Daoy (cell line): ENCODE measurements at places on chromosomes 6 and 20. TPM values are rescaled to one million over a fixed set of nuclear protein-coding genes. Genes with fewer than 3 reads are reported as not detected.

GRCh38 chr20:33653218-33653899, 8.8 kb upstream of the C20orf144 start:
- DNase-seq: peak; percentile 63

DNA sequence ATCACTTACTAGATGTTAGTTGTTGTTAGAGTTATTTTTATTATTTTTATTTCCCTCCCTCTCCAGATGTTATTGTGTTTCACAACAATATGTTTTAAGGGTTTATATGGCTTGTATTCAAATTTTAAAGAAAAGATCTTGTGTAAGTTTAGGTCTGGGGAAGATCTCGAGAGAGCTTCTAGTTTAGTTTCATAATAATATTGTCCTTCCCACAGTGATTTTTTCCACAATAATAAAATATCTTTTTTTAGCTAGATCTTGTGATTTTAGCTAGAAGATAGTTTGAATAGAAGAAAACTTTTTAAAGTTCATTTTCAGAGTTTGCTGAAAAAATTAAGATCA, 55.0 kb downstream of the ADGRG6 start:
- DNase-seq: no peak

DNA sequence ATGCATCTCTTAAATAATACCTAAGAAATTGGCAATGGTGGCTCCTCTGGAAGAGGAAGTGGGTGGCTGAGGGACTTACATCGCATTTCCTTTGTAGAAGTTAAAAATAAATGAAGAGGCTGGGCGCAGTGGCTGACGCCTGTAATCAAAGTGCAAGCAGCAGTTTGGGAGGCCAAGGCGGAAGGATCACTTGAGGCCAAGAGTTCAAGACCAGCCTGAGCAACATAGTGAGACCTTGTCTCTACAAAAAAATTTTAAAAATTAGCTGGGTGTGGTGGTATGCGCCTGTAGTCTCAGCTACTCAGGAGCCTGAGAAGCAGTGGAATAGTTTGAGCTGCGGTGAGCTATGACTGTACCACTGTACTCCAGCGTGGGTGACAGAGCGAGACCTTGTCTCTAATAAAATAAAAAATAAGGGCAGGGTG, 12.2 kb upstream of the NCOA3 start:
- DNase-seq: no peak

- DNase-seq: no peak
These were observed 11.6 kb downstream of the YTHDF1 start for GRCh38 chr20:63204362-63204761.

DNA sequence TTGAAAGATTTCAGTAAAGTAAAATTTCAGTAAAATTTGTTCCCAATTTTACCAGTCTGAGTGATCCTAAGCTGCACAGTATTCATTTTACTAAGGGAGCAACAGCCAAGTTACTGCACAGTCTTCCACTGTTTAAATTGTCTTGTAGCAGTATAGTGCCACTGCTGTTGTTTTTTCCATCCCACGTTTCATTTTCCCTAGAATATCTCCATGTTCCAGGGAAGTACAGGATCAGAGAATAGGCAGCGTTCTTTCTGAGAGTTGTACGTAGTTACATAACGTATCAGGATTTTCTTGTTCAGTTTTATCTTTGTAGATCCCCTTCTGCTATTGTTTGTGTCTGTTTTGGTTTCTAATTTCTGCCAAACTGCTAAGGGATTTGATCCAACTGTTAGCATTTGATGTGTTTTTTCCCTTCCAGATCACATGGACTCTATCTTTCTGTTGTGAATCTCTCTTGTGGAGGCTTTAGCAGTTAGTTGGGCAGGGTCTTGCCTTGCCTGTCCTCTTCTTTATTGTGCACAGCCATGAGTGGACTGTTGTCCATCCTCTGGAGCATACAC, 38.4 kb downstream of the BCKDHB start:
- no peak for DNase-seq

DNA sequence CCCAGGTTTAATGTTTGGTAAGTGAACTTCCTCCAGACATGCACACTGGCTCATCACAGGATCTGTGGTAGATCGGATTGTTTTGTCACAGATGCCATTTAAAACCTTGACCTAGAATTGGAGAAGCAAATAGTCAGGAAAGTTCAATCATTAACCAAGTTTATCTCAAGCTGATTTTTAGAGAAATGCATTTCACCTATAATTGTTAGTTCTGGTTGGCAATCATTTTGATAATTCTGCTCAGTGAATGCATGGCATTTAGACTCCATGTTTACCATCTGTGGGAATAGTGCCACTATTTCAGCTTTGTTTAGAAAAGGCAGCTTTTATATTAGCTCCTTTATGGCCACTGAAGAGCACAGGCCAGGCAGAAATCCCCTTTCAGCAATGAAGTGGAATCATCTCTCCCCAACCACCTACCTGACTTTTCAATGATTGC, 73.9 kb upstream of the IPCEF1 start:
- DNase-seq: no peak

DNA sequence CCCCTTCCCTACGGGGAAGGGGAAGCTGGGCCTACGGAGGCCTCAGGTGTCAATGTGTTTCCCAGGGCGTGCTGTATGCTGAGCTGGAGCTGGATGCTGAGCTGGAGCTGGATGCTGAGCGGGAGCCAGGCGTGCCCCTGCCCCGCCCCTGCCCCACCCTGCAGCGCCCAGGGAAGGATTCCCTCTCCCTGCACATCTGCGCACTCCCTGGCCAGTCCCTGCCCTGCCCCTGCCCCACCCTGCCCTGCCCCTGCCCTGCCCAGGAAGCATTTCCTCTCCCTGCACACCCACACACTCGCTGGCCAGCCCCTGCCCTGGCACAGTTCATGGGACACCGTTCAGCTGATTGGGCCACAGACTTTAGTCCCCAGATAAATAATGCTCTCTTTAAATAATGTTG, 196.8 kb downstream of the SMOC2 start:
- no peak for DNase-seq

- DNase-seq: no peak
These were observed 144.9 kb downstream of the WDR27 start for GRCh38 chr6:169556758-169557548.

DNA sequence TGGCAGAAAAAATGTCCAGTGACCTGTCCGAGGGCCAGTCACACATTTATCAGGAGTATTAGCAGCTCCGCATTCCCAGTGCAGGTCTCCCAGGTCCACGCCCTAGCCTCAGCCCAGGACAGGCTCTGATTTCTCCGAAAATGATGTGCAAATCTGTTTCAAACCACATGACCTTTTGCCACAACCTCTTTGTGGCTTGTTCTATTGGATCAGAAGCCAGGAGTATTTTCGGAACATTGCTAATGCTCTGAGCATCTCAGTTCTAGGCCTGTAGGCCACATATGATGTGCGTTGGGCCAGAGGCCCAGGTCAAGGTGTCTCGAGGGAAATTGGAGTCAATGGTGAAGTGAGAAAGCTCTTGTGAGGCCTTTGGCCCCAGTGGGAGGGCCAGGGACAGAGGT, 40.4 kb downstream of the SNX5 start:
- no peak for DNase-seq

GRCh38 chr20:32132911-32133549, 23.5 kb downstream of the TM9SF4 start:
- no peak for DNase-seq

GRCh38 chr6:7920425-7920824, 9.8 kb upstream of the TXNDC5 start:
- DNase-seq: no peak

DNA sequence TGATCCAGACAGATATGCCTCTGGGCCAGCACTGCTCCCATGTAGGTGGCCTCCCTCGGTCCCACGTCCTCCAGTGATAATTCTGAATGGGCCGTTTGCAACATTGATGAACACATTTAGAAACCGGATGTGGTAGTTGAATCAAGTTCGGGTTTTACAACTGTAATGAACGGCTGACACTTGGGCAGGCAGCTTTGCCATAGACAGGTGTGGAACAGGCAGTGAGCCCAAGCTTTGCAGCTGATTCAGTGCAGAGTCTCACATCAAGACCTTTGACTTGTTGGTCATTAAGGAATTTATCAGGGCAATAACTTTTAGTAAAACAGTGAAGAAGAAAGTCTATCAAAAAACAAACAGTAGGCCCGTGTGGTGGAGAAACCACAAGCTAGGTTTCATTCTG, 466.6 kb upstream of the AGPAT4 start:
- DNase-seq: no peak

DNA sequence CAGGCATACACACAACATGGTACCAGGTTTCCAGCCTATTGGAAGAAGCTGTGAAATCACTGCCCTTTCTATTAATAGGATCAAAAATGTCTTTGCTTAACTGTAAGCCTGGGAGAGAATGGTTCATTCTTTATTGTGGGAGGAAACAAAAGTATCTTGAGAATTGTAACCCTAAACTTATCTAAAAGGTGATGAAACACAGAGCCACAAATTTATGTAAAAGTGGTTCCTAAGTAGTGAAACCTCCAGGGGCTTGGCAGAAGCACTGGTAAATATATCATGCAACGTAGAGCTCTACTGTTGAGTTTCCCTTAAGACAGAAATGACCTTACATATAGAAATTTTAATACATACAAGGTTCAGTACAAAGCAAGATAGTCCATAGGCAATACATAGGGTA, 17.2 kb upstream of the NOX3 start:
- DNase-seq: no peak

GRCh38 chr6:112049026-112049799, 4.7 kb upstream of the CCN6 start:
- DNase-seq: peak; percentile 14

- no peak for DNase-seq
These were observed 143.9 kb upstream of the SHLD1 start for GRCh38 chr20:5606350-5606749.

DNA sequence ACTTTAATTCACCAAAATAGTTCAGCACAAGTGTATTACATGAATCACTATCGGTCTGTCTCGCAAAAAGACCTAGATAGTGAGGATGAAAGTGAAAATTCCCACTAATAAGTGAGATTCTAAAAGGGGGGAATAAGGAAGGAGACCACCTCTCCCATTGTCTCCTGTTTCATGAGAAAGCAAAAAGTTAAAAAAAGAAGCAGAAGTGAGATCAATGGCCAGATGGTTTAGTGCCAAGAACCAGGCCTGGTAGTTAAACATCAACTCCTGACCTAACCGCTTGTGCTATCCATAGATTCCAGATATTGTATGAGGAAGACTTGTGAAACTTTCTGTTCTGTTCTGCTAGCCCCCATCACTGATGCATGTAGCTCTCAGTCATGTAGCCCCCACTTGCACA, 293.0 kb downstream of the RNGTT start:
- DNase-seq: no peak

DNA sequence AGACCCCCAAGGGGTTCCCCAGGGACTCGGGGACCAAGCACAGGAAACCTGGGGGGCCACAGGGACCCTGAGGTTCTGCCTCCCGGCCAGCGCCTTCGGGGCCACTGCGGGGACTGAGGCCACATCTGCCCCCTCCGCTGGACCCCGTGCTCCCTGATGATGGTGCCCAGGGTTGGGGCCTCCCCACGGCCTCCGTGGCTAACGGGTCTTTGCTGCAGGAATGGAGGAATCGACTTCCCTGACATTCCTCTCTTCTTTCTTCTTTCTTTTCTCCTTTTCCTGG, 330.2 kb downstream of the TAF4 start:
- no peak for DNase-seq

GRCh38 chr20:33883164-33883563, 72.0 kb downstream of the CHMP4B start:
- no peak for DNase-seq

DNA sequence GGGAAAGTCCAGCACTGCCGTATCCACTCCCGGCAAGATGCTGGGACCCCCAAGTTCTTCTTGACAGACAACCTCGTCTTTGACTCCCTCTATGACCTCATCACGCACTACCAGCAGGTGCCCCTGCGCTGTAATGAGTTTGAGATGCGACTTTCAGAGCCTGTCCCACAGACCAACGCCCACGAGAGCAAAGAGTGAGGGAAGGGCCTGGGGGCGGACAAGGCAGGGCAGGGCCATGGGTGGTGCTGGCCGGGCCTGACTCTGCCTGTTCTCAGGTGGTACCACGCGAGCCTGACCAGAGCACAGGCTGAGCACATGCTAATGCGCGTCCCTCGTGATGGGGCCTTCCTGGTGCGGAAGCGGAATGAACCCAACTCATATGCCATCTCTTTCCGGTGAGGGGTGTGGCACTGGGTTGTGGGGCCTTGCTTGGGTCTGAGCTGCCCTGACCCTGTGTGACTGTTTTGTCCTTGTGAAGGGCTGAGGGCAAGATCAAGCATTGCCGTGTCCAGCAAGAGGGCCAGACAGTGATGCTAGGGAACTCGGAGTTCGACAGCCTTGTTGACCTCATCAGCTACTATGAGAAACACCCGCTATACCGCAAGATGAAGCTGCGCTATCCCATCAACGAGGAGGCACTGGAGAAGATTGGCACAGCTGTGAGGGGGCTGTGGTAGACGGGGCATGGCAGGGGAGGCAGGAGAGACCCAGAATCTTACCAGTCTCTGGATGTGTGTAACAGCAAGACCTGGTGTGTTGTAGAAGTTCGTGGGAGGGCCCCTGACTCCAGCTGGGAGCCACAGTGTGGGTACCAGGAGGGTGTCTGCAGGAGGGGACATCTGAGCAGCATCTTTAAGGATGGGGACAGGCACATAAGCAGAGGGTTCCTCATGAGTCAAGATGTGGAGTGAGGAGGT, 29.1 kb downstream of the PLCG1 start:
- DNase-seq: no peak

DNA sequence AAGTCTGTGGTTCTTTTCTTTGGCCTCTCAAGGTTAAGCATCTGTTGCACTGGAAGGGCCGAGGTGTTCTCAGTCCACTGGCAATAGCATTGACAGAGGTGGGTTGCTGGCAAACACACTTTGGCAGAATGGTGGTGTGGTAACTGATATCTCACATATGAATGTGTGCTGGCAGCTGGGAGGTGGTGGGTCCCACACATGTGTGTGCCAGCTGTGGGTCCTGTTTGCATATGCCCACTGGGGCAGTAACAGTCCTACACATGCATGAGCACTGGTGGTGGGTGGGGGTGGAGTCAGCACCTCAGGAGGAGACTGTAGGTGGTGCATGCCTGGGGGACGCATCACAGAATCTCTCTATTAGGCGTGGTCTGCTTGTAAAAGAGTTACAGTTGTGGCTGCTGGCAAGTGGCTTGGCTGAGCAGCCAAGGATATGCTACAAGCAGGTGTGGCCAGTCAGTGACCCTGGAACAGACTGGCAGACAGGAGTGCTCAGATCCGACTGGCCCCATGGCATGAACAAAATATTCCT, 934.3 kb downstream of the GRIK2 start:
- DNase-seq: no peak

DNA sequence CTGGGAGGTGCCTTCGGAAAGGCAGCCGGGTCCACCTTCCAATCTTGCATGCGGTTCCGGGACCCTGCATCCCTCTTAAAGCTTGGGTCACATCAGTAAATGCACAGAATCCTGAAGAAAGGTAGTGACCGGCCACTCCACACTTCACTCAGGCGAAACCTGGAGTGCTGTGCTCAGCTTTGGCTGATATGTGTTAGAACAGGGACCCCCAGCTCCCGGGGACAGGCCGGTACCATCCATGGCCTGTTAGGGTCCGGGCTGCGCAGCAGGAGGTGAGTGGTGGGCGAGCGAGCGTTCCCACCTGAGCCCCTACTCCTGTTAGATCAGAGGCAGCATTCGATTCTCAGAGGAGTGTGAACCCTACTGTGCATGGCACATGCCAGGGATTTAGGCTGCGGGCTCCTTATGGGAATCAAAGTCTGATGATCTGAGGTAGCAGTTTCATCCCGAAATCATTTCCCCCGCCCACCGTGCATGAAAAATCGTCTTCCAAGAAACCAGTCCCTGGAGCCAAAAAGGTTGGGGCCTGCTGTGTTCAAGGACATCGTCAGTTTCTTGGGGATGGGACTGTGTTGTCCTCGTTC, 143.0 kb downstream of the ERMARD start:
- DNase-seq: no peak

TFAP2B gene
- not detected in 2 replicates for total RNA-seq

GABRR1 gene
- total RNA-seq: not detected in 2 replicates

LHFPL5 gene
- not detected in 2 replicates for total RNA-seq

PHACTR3 gene
- total RNA-seq: 0.06 TPM in 1 of 2 replicates, not detected in the other

PLA2G7 gene
- not detected in 2 replicates for total RNA-seq

HCRTR2 gene
- not detected in 2 replicates for total RNA-seq

DPPA5 gene
- not detected in 2 replicates for total RNA-seq
